Activated CD4-positive, alpha-beta T cell treated with anti-CD3 and anti-CD28 coated beads, Interleukin-2, amount 10 ng/mL, durations not matched to agents 24 days and 14 days (primary cell): ENCODE measurements at places on chromosomes 12 and 14. TPM values are rescaled to one million over a fixed set of nuclear protein-coding genes. Genes with fewer than 3 reads are reported as not detected.

DNA sequence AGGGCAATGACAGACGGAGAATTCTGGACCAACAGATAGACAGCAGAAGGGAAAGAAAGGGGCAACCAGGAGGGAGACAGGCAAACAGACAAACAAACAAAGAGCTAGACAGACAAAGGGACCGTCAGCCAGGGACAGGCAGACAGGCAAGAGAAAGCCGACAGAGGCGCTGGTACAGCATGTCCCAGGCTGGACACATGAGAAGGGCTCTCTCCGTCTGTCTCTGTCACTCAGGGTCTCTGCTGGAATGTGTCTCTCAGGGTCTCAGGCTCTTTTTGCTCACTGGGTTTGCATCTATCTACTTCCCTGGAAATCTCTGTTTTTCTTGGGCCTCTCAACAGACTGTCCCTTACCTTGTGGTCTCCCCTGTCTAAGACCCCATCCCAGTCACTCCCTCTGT is 8.2 kb upstream of the SMUG1 start:
- DNase-seq = no peak

DNA sequence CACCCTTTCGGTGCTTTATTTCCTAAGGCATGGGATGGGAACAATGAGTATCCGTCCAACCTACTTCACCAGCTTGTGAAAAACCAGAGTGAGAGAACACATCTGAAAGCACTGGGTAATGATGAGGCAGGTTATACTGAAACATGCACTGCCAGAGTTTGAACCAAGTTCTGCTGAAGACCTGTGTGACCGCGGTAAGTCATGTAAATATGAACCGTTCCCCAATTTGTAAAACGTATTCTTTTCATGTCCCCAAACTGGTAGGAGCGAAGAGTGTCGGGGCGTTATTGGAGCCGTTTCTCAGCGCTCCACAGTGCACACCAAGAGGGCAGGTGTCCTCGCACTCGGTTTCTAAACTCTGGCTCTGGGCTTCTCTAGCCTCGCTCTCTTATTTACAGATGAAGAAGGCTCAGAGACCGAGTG is 788 bp upstream of the NGDN start:
- DNase-seq = no peak

HHIPL1 gene
- not detected in 2 replicates for total RNA-seq

TCL1B gene
- not detected in 2 replicates for total RNA-seq

SLC25A21 gene
- not detected in 2 replicates for total RNA-seq

- no peak for DNase-seq
Observed at GRCh38 chr14:34741840-34742239, 27.4 kb upstream of the CFL2 start.

KRT77 gene
- total RNA-seq = not detected in 2 replicates

DNA sequence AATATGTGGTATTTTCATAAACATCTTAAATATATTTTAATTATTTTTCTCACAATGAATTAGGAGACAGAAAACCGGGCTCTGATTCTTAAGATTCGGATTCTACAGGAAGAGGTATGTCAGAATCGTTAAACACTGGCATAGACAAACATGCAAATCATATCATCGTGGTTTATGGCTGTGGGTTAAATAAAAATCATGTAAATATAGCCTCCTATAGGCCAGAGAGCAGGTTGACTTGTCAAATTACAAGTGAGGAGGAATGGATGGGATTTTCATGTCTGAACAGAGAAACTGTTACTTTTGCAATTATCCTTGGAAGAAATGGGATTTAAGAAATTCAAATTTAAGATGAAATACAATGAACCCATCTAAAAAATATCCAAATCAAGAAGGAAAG is 74.9 kb upstream of the BCAT1 start:
- no peak for DNase-seq

DNA sequence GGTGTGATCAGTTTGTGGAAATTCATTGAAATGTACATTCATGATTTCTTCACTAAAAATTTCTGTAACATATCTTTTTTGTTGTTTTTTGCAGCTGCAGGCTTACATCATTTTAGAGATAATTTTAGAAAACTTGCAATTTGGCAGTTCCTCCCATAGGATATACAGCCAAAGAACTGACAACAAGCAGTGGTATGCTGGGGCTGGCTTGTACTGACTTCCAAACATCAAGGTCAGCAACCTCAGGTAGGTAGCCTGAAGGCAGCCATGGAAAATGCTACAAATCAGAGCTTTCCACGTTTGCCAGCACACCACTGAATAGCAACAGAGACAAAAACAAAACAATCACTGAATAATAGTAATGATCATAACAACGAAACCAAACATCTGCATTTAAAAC is 21.2 kb downstream of the TRIM9 start:
- no peak for DNase-seq

KRT74 gene
- not detected in 2 replicates for total RNA-seq

- peak; percentile 89 for DNase-seq
Observed at GRCh38 chr12:104687823-104688573, 231.2 kb downstream of the CHST11 start.

BIN2 gene
- total RNA-seq = 31.7 and 33.2 TPM in 2 replicates

MMP17 gene
- total RNA-seq = 0.52 and 0.89 TPM in 2 replicates

DLK1 gene
- not detected in 2 replicates for total RNA-seq

DNA sequence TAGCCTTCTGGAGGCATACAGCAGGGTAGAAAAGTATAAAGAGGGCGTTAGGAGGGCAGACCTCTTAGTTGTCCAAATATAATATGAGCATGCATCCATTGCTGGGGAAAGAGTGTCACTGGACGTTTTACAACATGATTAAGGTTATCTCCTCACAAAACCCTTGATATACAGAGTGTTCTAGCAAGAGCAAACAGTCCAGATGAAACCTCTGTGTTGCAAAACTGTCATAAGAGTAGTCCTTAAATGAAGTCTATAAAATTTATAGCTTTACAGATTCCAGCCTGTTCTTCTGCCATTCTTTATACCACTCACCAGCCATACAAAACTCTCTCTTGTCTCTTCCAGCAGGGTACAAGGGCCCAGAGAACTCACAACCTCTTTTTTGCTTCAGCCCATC is 21.7 kb downstream of the WBP11 start:
- DNase-seq = no peak

KIF5A gene
- total RNA-seq = 1.8 and 2.4 TPM in 2 replicates

DNA sequence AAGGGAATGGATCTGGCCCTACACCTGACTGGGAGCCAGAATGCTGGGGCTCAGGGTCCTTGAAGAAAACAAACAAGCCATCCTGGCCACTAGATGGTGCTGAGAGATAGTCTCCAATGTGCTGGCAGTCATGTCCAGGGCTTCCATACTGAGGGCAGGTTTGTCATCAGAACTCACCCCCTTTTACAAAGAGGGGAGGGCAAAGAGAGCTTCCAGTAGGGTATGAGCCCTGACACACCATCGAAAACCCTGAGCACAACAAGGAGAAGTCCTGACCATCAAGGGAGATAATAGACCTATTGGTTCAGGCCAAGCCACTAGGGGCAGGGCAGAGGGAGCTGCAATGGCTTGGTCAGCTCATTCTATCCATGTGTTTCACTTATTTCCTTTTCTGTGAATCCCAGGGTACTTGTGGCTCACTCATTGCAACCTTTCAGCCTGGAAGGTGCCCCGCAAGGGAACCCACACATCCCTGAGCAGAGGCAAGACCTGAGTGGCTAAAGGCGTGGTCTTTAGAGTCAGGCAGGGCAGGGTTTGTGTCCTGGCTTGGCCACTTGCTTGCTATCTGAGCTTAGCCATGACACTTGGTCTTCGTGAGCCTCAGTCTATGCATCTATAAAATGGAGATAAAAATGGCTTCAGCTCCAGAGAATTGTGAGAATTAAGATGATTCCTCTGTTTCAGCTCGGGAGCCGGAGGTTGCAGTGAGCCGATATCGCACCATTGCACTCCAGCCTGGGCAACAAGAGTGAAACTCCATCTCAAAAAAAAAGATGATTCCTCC is 6.2 kb upstream of the PLEKHH1 start:
- peak; percentile 82 for DNase-seq

- DNase-seq = no peak
Observed at GRCh38 chr14:89504091-89504490, 87.1 kb upstream of the FOXN3 start.

GRCh38 chr14:94681300-94682060 is 69.3 kb downstream of the SERPINA3 start:
- no peak for DNase-seq

CHGA gene
- total RNA-seq = not detected in 2 replicates

PTPN6 gene
- total RNA-seq = 349 and 355 TPM in 2 replicates

DNA sequence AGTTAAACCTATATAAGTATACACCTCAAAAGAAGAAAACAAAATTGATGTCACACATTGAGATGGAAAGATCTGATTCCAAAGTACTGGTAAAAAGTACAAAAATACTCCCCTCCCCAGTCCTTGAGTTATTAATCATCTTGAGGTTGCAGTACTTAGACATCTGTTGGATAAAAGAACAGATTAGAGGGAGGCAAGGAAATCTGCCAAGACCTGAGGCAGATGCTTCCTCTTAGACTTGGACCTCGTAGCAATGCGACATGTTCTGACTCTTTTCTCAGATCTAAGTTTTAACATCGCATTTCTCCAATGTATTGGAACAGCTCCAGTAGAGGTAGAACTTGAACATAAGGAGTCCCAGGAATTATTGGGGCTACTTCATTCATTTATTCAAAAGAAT is 187.9 kb upstream of the GRIN2B start:
- no peak for DNase-seq

OR10A7 gene
- total RNA-seq = not detected in 2 replicates

DNA sequence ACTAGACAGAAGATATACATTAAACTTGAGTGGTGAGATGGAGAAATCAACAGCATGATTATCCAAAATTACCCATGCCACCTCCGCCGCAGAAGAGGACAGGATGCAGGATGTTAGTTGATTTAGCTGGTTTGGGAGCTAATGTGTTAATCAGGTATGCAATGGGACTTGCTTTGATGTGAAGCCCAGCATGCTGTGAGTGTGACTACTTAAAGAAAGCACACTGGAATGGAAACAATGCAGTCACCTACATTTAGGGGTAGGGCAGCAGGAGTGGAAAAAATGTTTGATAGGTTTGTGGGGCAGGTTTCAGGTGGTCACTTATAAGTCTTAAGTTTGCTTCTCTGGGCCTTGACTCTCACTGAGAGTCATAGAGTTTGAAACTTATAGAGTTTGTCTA is 170.0 kb upstream of the DAAM1 start:
- DNase-seq = no peak

DNA sequence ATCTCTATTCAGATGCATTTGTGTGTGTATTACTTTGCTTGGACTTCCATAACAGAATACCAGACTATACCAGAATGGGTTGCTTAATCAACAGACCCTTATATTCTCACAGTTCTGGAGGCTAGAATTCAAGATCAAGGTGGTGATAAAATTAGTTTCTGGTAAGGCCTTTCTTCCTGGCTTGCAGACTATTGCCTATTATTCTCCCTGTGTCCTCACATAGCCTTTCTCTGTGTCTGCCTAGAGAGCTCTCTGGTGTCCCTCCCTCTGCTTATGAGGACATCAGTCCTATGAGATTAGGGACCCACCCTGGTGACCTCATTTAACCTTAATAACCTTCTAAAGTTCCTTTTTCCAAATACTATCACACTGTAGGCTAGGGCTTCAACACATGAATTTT is 106.0 kb downstream of the FAR2 start:
- no peak for DNase-seq

GPR33 gene
- total RNA-seq = not detected in 2 replicates

TRHDE gene
- total RNA-seq = not detected in 2 replicates

GRCh38 chr14:51242545-51243490 is 2.8 kb downstream of the TMX1 start:
- no peak for DNase-seq

DNA sequence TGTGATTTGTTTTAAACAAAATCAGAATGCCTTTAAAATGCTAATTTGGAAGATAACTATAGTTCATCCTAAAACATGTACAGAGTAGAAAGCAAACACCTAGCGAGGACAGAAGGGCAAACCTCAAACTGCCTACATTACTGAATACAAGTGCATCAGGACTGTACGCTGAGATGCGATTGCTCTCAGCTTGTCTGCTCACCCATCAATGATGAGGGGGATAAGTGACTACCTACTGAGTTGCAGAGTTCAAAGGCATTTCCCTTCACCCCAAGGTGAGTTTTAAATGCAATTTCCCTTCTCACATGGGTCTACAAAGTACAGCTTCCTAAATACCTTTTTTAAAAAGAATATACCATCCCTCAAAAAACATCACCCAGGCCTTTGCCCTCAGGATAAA is 52.9 kb downstream of the PHLDA1 start:
- DNase-seq = peak; percentile 74

DNA sequence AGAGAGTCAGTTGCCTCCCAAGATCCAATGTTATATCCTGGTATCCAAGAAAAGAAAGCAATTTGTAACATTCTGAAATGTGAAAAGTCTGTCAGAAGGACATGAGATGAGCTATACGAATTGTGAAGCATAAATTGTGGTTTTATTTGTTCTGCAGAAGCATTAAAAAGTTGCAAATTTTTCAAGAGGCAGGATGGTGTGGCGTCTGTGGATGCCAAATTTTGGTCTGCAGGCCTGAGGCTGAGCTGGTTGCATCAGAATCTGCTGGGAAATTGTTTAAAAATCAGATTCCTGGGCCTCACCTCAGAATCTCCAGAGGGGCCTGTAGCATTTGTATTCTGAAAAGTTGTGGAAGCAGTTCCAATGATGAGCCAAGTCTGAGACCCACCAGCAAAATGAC is 284.7 kb downstream of the NUAK1 start:
- no peak for DNase-seq

DNA sequence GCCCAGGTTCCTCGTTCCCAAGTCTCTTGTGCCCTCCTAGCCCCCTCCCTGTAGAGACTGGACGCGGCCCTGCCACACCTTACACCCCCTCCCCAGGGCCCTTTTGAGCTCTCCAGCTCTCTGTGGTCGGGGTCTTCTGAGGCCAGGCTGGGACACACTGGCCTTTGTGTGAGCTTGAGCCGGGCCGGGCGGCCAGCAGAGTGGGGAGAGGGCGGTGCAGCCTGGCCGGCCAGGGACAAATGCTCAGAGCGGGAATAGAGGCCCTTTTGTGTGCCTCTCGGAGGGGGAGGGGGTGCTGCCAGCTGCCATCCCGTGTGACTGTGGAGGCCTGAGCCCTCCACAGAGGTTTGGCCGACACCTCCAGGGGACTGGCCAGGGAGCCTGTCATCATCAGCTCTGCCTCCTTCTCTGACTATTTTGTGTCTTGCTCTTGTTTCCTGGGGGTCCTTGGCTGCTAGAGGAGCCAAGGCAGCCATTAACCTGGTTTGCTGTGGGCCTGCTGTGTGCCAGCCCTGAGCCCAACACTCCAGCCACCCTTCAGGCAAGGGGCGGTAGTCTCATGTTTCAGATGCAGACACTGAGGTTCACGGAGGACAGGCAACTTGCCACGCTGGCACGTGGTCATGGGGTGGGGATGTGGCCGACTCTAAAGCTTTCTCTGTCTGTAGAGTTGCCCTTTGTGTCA is 13.6 kb downstream of the FAM222A start:
- no peak for DNase-seq

GRCh38 chr14:78633752-78634151 is 463.6 kb downstream of the NRXN3 start:
- DNase-seq = no peak

DNA sequence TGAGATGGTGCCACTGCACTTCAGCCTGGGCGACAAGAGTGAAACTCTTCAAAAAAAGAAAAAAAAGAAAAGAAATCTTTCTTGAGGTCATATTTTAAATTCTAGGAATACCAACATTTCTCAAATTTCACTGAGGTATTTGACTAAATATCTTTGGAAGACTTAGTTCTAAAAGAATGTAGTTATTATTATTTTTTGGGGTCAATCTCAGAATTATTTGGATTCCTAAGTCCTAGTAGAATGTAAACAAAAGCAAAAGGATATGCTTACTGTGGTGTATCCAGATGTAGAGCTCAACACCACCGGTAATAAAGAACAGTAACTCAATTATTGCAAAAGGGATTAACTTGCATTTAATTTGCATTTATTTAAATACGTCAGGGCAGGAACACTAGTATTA is 25.0 kb downstream of the PRICKLE1 start:
- no peak for DNase-seq

MFAP5 gene
- not detected in 2 replicates for total RNA-seq

GLT8D2 gene
- 0.31 TPM in 1 of 2 replicates, not detected in the other for total RNA-seq

NANOG gene
- not detected in 2 replicates for total RNA-seq

ITGB7 gene
- 226 and 239 TPM in 2 replicates for total RNA-seq

C12orf50 gene
- not detected in 2 replicates for total RNA-seq
